SK-N-SH (cell line): ENCODE measurements at places on chromosomes 12 and 14. TPM values are rescaled to one million over a fixed set of nuclear protein-coding genes. Genes with fewer than 3 reads are reported as not detected.

DNA sequence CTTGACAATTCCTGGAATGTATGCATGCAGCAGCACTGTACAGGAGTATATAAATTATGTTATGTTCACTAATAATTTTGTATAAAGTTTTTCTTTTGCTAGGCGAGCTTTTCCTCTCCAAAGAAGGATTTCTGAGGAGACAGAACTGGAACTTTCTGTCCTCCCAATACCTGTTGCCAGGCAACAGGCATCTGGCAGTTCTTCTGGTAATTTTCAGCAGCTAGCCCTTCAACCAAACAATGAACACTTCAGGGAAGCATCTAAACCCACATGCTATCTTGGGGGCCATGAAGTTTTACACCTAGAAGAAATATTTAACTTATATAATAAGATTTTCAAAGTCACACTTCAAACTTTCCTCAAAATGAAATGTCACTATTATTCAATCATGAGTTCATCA is 162.9 kb upstream of the SYT10 start:
- no peak for DNase-seq

GRCh38 chr12:92208613-92209121 is 63.0 kb upstream of the BTG1 start:
- DNase-seq, result no peak

DNA sequence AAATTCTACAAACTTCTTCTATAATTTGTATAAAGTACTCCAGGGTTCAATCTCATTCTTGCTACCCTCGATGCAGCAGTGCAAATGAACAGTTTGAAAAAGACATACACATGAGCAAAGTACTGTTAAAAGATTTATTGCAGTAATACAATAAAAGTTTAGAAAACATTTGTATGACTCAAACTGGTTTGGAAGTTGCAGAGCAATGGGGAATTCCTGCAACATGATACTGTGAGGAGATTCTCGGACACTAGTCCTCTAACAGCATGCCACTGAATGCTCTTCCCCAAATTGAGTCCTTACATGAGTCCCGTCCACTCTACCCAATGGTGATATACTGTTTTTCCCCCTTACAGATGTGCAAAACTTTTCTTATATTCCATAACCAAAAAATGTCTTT is 45.4 kb downstream of the ATG14 start:
- no peak for DNase-seq

- DNase-seq, result peak; percentile 45
Measured at GRCh38 chr14:95039259-95039992, 117.9 kb downstream of the DICER1 start.

GRCh38 chr14:105292826-105293711 is 7.7 kb downstream of the BRF1 start:
- peak; percentile 58 for DNase-seq

DNA sequence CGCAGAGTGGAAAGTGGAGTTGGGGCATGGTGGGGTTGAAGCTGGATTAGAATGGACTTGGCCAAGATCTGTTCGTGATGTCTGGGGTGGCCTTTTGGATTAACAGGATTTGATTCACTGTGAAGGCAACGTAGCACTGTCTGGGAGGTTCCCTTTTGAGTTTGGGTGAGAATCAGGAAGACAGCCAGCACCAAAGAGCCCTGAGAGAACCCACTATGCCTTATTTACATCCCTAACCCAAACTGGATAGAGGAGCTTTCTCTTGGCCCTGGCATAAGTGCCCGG is 269.6 kb downstream of the ZFP36L1 start:
- DNase-seq, result no peak

- DNase-seq, result no peak
Measured at GRCh38 chr12:76947304-76947703, 68.5 kb upstream of the CSRP2 start.

- no peak for DNase-seq
Measured at GRCh38 chr12:50062728-50063460, 5.5 kb downstream of the ASIC1 start.

DNA sequence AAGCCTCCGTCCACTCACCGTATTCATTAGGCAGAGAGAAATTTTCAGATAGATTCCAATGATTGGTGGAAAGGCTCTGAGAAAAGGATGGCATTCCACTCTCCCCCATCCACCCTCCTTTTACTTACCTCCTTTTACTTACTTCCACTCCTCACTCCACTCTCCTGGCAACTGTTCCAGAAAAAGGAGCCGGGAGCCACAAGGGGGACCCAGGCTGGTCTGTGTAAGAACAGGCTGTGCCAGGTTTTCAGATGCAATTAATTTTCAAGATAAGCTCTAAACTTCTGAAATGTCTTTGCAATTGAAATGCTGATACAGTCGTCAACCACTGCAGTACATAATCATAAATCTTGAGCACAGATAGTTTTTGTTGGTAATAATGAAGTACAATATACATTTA is 248.8 kb downstream of the ANO6 start:
- peak; percentile 62 for DNase-seq

DNA sequence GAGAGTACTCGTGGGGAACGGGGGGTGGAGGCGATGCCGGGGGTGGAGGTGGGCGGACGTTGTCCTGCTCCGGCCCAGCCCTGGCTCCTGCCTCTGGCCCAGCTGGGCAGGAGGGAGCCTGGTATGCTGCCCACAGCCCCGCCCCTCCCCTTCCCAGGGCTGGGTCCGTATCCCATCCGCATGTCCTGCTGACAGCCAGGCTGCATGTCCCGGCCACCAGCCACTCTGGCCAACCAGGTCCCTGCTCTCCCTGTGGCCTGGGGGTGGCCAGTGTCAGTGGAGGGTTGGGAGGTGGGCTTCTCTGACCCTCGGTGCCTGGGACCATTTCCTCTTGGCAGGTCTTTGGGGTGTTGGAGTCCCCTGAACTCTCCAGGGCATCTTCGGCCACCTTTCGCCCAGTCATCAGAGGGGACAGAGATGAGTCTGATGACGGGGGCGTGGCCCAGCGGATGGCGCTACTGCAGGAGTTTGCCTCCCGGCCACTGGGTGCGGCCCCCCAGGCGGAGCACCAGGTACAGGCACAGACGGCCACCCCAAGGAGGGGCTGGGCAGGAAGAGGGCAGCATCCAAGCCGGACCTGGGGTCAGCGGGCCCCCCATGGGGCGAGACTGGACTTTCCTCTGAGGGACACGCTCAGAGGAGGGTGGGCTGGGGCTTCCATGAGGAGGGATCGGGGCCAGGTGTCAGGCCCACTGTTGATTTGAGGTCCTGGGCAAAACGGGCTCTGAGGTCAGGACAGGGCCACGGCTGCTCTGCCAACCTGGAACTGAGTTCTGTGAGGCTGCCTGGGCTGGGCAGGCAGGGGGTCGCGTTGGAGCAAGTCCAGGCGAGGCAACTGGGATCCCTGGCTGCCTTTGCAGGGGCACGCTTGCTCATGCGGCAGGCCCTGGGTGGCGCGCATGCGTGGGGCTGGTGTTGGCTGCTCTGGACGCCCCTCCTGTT is 20.2 kb downstream of the CEP170B start:
- DNase-seq, result no peak

DNA sequence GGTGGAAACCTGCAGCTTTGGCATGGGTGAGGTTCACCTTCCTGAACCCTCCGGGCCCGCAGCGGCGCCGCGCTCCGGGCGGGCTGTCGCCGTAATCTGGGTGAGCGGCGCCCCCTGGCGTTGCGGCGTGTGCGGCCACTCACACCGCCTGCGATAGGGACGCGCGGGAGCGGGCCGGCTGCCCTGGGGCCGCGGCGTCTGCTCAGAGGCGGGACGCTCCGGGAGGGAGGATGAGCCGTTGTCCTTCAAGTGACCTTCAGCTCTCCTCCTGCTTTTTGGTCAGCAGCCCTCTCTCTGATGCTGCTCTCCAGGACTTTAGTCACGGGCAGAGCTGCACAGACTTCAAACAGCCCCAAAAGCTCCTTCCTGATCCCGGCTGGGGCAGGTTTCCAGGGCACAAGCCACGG is 211.7 kb upstream of the FKBP4 start:
- DNase-seq, result peak; percentile 92

DNA sequence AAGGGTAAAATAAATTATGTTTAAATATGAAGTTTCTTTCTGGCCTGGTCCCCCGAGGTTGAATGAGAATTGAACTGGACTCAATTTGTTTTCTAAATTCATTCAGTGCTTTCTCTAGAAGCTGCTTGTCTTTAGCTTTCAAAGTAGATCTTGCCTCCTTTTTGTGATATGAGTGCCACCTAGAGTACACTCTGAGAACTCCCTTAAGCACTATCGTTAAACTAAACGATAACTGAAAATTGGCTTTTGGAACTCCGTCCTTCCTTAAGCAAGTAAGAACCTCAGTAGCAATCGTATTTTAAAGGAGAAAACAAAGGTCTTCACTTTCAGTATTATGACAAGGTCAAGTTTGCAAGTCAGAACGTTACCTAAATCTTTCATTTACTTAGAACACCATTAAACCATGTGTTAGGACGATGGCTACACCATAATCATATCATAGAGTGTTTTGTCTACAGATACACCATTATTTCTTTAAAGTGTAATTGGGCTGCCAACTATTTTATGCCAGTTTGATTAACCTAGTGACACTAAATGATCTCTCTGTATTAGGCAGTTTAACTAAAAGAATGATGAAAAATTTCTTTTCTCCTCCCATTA is 364.8 kb downstream of the SNAPC1 start:
- peak; percentile 28 for DNase-seq

GRCh38 chr14:36900846-36901245 is 239.2 kb downstream of the PAX9 start:
- no peak for DNase-seq

GRCh38 chr14:102182190-102182589 is 42.5 kb downstream of the WDR20 start:
- DNase-seq, result no peak

DNA sequence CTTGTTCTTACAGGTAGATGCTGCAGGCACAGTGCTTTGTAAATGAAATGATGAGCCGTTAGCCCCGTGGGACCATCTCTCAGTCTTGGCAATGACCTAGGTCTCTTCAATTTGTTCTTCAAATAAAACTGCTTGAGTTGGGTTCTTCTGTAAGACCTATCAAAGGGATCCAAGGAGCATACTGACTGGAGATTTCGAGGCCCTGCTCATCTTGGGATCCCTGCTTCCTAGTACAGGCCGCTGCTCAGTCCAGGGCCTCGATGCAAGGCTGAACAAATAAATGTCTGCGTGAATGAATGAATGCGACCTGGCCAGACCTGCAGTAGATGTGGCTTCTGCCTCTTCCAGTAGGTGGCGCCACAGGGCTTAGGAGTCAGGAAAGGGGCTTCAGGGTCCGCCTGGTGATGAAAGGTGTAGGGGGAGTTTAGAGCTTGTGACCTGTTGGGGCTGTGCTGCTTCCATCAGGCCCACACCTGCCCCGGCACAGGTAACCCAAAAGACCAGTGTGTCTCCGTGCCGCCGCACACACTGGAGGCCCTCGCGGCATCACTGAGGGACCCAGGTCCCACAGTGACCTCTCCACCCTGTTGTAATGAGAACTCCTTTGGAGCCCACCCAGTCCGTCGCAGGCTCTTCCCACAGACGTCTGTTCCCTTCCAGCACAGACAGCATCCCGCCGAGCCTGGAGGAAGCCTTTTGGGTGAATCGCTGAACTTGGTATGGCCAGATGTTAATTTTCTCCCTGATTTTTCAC is 4.4 kb downstream of the CACNA1C start:
- peak; percentile 75 for DNase-seq

- DNase-seq, result peak; percentile 87
Measured at GRCh38 chr12:75390899-75391538, at the start of gene GLIPR1L2. TSS of gene GLIPR1L2 (plus strand) at chr12:75391089. CDS start at chr12:75391117, 28 bp downstream.

GRCh38 chr14:86203843-86204242 is 673.9 kb downstream of the FLRT2 start:
- no peak for DNase-seq

DNA sequence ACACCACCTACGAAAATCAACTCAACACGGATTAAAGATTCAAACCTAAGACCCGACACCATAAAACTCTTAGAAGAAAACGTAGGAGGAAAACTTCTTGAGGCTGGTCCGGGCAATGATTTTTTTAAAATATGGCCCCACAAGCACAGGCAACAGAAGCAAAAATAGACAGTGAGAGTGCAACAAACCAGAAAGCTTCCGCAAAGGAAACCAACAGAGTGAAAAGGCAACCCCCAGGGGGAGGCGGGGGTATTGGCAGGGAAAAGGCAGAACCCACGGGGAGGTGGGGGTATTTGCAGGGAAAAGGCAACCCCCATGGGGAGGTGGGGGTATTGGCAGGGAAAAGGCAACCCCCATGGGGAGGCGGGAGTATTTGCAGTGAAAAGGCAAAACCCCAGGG is 20.5 kb upstream of the FBRSL1 start:
- DNase-seq, result no peak

- DNase-seq, result no peak
Measured at GRCh38 chr12:16323010-16323409, 24.4 kb upstream of the MGST1 start.

GRCh38 chr12:108861878-108862587 is 4.7 kb upstream of the SSH1 start:
- no peak for DNase-seq

- no peak for DNase-seq
Measured at GRCh38 chr12:130993759-130994670, 40.3 kb downstream of the ADGRD1 start.

DNA sequence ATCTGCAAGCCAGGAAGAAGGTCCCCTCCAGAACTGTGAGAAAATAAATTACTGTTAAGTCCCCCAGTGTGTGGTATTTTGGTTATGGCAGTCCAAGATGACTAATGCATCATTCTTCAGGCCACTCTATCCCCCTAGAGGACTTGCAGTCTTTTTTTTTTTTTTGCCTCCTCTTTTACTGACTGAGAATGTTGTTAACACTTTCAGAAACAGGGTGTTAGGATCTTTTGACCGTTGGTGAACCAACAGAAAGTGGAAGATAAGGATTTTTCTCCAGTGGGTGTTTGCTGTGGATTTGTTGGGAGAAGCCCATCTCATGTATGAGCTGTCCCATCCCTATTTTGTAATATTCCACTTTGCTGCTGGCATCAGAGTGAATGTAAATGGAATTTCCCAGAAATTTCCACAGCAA is 37.8 kb downstream of the MARK3 start:
- no peak for DNase-seq

- peak; percentile 27 for DNase-seq
Measured at GRCh38 chr12:3554371-3555115, 63.5 kb downstream of the PRMT8 start.

DNA sequence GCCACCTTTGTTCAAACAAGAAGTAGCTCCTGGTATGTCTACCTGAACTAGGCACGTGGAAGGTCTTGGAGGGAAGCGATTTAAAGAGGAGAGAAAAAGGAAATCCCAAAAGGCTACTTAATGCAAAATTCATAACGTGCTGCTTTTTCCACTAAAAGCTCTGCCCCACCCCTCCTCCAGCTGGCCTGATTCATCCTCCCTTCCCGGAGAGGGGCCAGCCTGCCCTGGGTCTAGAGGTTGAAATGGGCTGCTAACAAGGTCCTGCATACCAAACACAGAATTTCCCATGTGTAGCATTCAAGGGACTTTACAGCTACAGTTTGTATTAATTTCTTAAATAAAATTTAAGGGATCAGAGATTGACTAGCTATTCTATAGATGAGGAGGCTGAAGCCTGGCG is 83.2 kb downstream of the KNTC1 start:
- no peak for DNase-seq

- no peak for DNase-seq
Measured at GRCh38 chr12:39805651-39806050, 186.0 kb upstream of the ABCD2 start.

PSMB5 gene
- polyA plus RNA-seq, result 337 and 401 TPM in 2 replicates

WNT5B gene
- polyA plus RNA-seq, result 29.3 and 29.4 TPM in 2 replicates

TBC1D30 gene
- polyA plus RNA-seq, result 0.23 and 0.29 TPM in 2 replicates

ETFRF1 gene
- 7.8 and 10.7 TPM in 2 replicates for polyA plus RNA-seq

AGAP2 gene
- 3.9 and 5.2 TPM in 2 replicates for polyA plus RNA-seq

CCDC88C gene
- 0.28 and 0.39 TPM in 2 replicates for polyA plus RNA-seq

CLEC2A gene
- polyA plus RNA-seq, result not detected in 2 replicates

FGF6 gene
- not detected in 2 replicates for polyA plus RNA-seq

CREBL2 gene
- polyA plus RNA-seq, result 12.6 and 16.2 TPM in 2 replicates

ZDHHC22 gene
- polyA plus RNA-seq, result 0.03 TPM in 1 of 2 replicates, not detected in the other

RAN gene
- polyA plus RNA-seq, result 865 and 950 TPM in 2 replicates

ANP32D gene
- polyA plus RNA-seq, result not detected in 2 replicates
